Adipocyte (in vitro differentiated cells): ENCODE measurements at places on chromosomes 16 and 17.

- no peak for DNase-seq
Observed at GRCh38 chr17:43574348-43574747, 28.2 kb upstream of the ETV4 start.

DNA sequence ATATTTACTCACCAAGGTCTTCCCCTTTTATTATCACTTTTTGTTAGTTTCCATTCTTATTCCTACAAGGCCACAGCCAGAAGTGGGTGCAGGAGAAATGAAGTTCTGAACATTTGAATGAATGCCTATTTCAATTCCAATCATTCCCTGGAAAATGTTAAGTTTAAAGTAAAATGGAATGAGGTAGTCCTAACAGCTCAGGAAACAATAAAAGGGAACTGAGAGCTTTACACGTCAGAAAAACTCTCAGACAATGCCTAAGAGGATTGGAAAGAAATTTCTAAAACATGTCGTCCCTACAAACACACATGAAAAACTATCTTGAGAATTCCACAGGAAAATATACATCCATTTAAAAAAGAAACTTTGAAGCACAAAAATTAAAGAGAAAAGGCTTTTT is 238.8 kb downstream of the STX8 start:
- no peak for DNase-seq

DNA sequence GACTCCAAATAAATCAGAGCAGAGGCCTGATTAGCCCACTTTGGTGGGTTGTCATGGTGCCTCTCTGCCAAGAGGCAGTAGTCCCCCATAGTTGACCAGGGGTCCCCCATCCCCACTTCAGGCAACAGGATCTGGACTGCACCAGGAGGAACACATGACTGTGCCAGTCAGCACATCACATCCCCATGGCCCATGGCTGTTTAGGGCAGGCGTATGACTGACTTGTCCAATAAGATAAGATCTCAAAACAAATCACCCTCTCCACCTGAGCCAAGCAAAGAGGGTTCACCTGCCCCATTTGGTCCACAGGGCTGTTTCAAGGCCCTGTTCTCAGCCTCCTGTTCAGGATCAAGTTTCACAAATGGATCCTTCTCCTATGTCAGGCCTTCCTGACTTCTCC is 93.3 kb downstream of the C16orf78 start:
- no peak for DNase-seq

DNA sequence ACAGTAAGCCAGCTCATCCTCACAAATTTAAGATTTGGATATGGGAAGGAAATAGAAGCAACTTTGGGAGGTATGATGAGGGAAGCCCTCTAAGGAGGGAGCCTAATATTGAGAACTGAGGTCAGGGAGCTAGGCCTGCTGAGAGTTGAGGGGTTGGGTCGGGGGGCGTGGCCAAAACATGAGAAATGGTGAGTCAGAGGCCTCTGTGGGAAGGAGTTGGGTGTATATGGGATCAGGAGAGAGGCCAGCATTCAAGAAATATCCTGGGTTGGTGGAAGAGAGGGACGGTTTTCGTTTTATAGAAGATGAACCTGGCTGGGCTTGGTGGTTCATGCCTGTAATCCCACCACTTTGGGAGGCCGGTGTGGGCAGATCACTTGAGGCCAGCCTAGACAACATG is 48.4 kb downstream of the CLEC16A start:
- DNase-seq, result peak; percentile 75

DNA sequence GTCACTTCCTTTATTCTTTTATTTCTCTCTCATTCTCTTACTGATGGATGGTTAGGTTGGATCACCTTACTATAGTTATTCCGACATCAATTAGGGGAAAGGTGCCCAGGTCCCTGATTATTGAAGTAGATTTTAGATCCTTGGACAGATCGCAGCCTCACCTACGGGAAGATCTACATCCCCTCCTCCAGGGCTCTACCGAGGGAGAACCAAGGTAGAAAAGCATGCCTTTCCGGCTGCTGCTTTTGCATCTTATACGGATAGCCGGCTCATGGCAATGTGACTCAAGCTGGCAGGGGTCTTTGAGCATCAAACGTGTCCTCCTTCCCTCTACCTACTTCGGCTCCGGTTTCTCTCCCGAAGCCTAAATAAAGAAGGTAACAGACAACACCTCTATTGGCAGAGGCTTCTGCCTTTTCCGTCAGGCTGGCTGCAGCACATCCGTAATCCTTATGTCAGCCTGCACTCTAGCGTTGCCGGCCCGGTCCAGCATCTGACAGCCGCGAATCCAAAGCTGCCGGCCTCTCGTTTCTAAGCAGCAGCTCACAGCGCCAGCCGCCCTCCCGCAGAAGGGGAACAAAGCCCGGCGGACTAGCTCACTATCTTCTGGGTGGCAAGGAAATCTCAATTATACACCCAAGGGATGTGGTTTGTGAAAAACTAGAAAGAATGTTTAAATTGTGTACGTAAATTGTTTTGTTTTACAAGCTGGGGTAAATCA is 46.9 kb downstream of the IRX6 start:
- DNase-seq, result peak; percentile 74

- no peak for DNase-seq
Observed at GRCh38 chr17:81479175-81480071, 33.2 kb downstream of the ACTG1 start.

- no peak for DNase-seq
Observed at GRCh38 chr17:21160401-21160800, 33.6 kb downstream of the DHRS7B start.

- peak; percentile 61 for DNase-seq
Observed at GRCh38 chr16:19555938-19556771, 652 bp downstream of the VPS35L start.

DNA sequence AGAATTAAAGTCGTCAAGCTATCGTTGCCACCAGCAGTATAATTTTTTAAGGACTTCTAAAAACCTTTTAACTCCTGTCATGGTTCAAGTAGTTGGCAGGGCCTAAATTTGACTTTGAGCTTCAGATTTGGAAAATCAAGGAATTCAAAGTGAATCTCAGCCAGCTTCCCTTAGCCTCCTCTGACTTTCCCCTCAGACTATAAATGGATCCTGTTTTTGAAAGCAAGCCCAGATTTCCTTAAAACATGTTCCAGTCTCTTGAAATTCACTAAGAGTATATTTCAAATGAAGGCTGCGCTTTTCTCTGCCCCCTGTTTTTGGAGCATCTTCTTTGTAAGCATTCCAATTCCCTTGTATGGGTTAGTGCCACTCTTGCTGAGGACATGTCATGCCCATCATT is 101.8 kb upstream of the CDH8 start:
- DNase-seq, result no peak

GRCh38 chr16:2160915-2161551 is 5.5 kb downstream of the TRAF7 start:
- DNase-seq, result peak; percentile 36

GRCh38 chr17:42200706-42201457 is 6.6 kb upstream of the GHDC start:
- DNase-seq, result no peak

DNA sequence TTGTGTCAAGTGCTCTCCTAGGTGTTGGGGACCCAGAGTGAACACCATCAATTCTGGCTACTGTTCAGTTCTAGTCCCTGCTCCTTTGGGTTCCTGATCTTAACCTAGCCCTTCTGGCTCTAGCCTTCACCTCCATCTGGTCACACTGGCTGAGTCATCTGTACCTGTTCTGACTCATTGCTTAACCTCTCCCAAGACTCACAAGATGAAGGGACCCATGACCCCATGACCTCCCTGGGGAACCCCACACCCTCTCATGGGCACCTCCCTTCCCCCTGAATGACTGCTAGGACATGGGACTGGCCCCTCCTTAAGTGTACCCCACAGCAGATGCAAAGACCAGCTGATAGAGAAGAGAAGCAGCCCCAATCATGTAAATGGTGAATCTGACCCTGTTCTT is 345.8 kb upstream of the CDH5 start:
- peak; percentile 12 for DNase-seq

- peak; percentile 26 for DNase-seq
Observed at GRCh38 chr17:65287040-65287439, 149.9 kb downstream of the RGS9 start.

GRCh38 chr17:34499576-34499975 is 79.8 kb upstream of the TMEM132E start:
- DNase-seq, result peak; percentile 17

GRCh38 chr16:74770831-74771526 is 3.6 kb downstream of the FA2H start:
- DNase-seq, result no peak

DNA sequence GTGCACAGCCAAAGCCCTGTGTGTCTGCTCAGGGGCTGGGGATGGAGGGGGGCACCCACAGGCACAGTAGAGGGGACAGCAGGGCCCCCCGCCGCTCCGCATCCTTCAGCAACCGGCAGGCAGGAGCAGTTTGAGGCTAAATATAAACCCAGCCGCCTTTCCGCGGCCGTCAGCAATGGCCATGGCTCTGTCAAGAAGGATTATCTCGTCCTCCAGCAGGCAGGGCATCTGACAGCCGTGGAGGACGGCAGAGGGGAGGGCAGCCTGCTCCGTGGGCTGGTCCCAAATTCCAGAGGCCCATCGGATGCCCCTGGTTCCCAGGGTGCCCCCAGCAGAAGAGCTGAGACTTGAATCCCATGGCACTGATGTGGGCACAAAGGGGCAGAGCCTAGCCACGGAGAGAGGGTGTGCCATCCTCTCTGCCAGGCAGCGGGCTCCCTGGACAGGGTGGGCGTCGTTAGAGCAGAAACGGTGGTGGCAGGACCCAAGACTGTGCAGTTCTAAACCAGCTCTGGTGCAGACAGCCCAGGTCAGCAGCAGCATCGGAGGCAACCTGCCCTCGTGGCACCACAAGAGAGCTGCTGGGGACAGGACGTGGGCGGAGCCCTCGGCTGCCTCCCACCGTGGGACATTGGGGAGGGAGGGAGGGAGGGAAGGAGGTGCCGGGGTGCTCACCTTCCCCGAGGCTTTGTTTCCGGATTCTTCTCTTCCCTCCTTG is 198.8 kb upstream of the CIBAR2 start:
- no peak for DNase-seq

DNA sequence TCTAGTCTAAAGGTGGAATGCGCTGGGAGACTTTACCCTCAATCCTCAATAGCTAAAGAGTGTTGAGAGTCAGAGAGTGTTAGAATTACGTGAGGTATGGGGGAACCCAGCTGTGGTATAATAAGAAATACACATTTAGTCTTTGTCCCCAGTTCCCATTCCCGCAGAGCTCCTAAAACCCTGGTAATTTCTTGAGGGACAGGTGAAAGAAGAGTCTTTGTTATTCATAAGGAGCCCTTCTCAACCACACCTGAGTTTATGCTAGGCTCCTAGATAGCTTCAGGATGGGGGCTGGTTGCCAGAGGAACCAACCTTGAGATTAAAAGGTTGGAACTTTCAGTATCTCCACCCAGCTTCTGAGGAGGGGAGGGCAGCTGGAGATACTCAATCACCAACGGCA is 5.8 kb downstream of the ZNF18 start:
- DNase-seq, result no peak

GRCh38 chr16:54460263-54460860 is 173.8 kb upstream of the IRX3 start:
- DNase-seq, result peak; percentile 55

DNA sequence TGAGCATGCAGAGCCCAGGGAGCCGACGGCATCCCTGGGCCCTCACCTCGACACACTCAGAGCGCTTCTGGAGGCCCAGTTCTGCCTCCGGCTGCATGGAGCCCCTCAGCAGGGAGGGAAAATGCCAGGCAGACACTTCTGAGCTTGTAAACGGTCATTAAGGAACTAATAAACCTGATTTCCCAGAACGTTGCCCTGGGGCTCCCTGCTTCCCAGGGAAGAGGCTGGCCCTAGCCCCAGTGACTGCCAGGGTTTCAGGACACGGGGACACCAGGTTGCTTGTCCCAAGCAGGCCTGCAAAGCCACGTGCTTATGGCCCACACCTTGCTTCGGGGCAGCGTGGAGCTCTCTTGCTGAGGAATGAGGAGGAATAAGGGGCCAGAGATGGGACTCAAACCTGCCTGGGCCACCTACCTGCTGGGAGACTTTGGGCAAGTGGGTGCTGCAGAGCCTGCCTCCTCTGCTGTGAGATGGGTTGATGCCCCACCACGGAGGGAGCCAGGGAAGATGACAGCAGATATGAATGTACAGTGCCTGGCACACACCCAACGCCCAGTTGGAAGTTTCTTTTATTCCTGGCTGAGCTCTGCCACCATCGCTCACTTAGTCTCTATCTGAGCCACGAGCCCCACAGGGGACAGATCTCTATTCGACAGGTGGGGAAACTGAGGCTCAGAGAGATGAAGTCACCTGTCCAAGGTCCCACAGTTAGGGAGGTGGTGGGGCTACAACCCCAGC is 5.4 kb downstream of the RHBDF2 start:
- DNase-seq, result no peak

DNA sequence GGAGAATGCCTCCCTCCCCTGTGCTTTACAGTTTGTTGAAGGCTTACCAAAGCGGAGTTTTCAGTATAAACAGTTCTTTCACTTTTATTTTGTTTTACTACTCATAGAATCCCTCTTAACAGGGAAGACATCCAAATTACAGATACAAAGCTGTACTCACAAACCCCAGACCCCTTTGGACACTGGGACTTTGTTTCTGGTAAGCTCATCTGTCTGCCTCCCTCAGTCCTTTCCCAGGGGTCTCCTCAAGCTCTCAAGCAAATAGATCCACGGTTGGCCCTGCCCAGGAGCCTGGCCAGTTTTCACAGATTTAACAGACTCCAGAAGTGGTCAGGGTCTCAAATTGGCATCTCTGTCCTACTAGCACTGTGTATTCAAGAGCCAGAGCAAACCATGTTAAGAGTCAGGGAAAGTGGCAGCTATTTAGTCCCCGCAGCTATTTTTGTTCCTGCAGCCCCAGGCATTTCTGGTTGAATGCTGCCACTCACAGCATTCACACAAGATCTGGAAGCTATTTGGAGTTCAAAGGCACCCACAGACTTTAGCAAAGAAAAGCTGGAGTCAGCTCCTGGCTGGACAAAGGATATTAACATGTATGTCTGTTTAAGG is 54.2 kb downstream of the TMEM100 start:
- no peak for DNase-seq

DNA sequence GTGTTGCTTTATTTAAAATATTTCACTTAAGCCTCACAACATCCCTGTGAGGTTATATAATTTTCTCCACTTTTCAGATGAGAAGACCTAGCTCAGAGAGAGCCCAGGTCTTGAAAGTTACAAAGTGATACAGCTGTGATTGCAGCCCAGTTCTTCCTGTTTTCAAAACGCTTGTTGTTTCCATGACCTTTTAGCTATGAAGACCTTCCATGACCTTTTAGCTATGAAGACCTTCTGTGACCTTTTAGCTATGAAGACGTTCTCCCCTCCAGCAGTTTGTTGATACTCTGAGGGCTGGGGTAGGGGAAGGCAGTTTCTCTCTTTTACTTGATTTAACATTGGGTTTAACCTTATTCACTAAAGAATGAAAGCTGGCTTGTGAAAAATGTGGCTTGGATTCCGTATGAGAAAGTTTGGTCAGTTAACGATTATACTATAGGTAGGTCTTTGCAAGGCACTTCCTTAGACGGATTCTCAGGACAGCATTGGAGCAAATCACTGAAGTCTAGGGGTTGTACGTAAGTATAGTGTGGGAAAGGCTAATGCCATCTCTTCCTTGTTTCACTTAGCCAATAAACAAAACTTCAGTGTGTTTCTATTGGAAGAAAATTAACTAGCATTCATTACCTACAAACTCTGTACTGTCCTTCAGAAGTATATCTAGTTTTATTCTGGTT is 20.7 kb downstream of the PHKB start:
- DNase-seq, result no peak

- no peak for DNase-seq
Observed at GRCh38 chr16:60295451-60295850, 1561.3 kb upstream of the GOT2 start.
